ENCODE measurements at places on chromosomes 12 and 14.

GRCh38 chr14:77502109-77502782, 3.6 kb upstream of the ISM2 start:
- DNase-seq = no peak

DNA sequence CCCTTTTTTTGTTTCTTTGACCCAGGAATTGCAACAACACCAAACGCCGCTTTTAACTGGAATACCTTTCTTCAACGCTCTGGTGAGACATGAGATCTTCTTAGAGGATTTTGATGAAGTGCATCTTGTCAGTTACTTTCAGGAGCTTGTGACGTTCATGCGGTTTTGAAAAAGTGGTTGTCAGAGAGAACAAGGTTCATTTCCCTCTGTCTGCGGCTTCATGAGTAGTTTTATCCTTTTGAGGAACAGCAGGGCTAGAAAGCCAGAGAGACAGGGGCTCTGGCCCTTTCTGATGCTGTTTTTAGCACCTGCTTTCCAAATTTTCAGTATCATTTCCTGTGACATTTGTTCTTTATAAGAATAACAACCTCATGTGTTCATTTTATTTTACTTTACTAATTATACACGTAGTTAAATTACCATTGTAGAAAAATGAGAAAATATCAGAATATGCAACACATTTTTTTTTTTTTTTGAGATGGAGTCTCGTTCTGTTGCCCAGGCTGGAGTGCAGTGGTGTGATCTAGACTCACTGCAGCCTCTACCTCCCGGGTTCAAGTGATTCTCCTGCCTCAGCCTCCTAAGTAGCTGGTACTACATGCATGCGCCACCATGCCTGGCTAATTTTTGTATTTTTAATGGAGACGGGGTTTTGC, 61.8 kb downstream of the GLT1D1 start:
- peak; percentile 19 for DNase-seq

DNA sequence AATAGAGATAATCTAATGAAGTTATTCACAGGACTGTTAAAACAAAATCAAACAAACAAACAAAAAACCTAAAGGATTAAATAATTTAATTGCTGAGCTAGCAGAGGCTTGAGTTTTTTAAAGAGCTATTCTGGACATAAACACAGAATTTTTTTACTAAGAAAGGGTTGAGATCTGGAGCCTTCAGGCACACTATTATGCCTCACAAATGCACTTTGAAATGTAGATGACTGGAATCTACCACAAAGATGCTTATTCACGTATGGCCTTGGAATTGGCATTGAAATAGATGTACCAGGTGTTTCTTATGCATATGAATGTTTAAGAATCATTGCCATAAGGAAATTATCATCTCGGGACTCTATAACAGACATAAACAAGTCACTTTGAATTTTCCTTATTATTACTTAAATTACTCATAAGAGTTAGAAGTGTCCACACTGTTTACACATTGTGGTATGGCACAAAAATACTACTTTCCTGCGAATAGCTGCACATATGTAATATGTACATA, 21.6 kb downstream of the PUS7L start:
- DNase-seq = no peak

- DNase-seq = no peak
Measured at GRCh38 chr14:36293824-36294223, 26.6 kb downstream of the MBIP start.

DNA sequence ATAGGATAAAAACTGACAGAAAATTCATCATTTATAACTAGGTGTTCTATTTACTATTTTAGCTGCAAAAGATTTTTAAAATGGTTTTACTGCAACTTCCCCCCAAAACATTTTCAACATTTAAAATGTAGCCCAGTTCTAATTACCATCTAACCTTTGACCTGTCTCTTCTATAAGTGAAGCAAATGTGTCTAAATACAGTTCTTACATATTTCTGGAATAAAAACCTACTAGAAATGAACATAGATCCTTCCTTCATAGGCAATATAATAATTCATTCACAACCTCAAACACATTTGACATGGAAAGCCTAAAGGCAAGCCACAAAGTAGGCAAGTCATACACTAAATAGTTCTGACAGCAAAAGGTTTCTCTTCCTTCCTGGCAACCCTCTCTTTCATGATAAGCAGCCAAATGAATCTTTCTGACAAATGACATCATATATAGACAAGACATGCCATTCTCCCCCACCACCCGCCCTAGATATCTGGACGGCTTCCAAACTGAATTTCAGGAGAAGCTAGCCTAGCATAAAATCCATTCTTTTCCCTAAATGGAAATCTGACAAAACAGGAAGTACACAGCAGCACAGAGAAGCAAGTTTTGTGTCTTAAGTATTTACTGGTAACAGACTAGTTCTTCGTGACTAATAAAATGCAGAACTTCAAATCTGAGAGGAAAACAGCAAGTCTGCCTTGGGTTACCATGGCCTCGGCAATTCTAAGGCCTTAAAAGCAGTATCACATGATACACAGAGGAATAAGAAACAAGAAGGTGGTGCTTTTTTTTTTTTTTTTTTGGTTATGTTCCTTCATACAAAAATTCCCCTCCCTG, 17.2 kb upstream of the ARID4A start:
- no peak for DNase-seq

DNA sequence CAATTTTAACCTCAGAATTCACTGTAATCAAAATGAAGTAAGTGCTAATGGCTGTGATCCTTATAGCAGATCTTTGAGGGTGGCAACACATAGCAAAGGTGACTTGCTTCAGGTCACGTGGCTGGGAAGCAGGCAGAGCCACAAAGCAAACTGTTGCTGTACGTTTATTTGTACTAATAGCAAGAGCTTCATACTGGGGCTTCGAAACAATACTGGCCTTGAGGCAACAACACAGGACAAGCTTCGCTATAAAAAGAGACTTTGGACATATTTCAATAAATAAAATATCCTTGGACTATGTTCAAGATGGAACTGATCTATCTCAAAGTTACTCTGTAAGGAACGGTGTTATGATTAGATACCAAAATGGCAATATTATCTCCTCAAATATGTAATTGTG, 44.6 kb downstream of the MSRB3 start:
- no peak for DNase-seq

GRCh38 chr12:11929714-11930113, 141.0 kb upstream of the BCL2L14 start:
- DNase-seq = no peak

GRCh38 chr12:63298386-63298930, 147.5 kb upstream of the AVPR1A start:
- DNase-seq = no peak
